Left colon (tissue), 2 donors: ENCODE measurements at places on chromosomes 3 and 15.

- DNase-seq: no peak
Measured at GRCh38 chr15:65020419-65020818, 9.0 kb downstream of the MTFMT start.

- no peak for DNase-seq
Measured at GRCh38 chr3:160685144-160685766, 8.3 kb downstream of the ARL14 start.

GRCh38 chr15:76935620-76936019, 4.1 kb downstream of the RCN2 start:
- DNase-seq: no peak

GRCh38 chr3:47541583-47542108, 28.1 kb upstream of the ELP6 start:
- DNase-seq: no peak

- no peak for DNase-seq
Measured at GRCh38 chr15:64767203-64767602, 8.2 kb downstream of the RBPMS2 start.

- no peak for DNase-seq
Measured at GRCh38 chr3:90091549-90091948, 984.1 kb downstream of the EPHA3 start.

DNA sequence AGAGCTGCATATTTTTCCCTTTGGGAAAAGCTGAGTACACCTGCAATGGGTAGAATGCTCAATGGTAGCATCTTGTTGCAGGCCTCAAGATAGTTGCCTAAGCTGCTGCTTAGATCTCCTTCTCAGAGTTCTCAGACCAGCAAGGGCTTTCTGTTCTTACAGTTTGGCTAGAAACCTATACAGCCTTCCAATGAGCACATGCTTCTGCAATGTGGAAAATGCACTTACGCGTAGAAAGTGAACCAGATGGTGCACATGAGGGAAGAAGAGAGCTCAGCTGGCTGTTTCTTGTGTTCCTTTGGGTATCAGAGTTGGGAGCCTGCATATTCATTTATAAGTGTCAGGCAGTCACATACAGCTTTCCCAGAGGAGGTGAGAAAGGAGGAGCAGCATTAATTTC, 136.4 kb downstream of the B3GALNT1 start:
- no peak for DNase-seq

DNA sequence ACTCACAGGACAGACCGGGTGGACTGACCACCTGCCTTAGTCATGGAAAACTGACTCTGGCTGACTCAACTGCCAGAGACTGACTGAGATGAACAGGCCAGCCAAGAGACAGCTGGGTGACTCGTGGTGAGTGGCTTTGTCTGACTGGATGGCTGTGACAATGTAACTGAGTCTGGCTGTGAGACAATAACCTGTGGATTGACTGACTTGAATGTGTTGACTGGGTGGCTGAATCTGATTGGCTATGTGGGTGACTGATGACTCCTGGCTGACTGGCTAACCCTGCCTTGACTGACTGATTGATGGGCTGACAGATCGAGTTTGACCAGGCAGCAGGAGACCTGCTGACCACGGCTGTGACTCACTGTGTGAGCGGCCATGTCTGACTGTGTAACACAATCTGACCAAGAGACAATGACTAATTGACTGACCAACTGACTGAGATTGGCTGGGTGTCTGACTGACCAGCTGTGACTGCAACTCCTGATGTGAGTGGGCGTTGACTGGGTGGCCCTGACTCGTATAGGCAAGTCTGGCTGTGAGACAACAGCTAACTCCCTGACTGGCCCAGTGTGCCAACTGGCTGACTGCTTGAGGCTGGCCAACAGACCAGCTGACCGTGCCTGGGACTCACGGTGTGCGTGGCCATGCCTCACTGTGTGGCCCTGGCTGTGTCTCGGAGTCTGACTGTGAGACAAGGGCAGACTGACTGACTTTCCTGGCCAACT, 509.1 kb downstream of the SHQ1 start:
- DNase-seq: no peak

DNA sequence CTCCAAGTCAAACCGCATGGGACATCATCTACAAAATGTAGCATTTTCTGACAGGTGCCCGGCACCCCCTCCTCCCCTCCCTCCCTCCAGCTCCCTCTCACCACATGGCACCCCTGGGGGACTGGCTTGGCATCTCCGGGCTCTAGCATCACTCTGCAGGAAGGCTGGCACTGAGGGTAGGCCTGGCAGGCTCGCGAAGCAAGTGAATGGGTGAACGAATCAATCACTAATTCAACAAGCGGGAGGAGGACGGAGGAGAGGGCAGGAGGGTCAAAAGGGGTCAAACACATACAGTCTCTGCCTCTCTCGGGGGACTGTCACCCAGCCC, 155.7 kb downstream of the NUP210 start:
- DNase-seq: no peak

GRCh38 chr15:65423976-65424679, 1.4 kb upstream of the IGDCC4 start:
- DNase-seq: no peak
